CD4-positive, alpha-beta memory T cell (primary cell): ENCODE measurements at places on chromosomes 5 and 9. TPM values are rescaled to one million over a fixed set of nuclear protein-coding genes. Genes with fewer than 3 reads are reported as not detected.

DNA sequence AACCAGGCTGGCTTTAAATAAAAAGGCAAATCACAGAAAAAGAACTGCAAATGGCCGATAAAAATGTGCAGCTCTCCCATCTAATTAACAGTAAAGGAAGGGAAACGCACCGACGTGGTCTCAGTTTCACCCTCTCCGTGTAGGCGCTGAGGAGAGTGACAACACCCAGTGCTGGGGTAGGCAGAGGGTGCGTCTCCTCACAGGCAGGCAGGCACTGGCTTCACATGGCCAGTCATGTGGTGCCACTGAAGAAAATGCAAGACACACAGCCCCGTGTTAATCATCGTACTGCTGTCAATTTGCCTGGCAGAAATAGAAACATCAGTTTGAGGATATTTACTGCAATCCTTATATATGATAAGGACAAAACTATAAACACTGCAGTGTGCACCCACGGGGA lies 178.4 kb downstream of the FANCC start:
- no peaks in the 10 kb centered on the region for H3K27me3 ChIP-seq
- no peaks in the 10 kb centered on the region for H3K36me3 ChIP-seq
- no peak overlapping the region for H3K4me3 ChIP-seq
- H3K27ac ChIP-seq: no peak overlapping the region
- H3K4me1 ChIP-seq: no peaks in the 10 kb centered on the region
- DNase-seq: no peak

DNA sequence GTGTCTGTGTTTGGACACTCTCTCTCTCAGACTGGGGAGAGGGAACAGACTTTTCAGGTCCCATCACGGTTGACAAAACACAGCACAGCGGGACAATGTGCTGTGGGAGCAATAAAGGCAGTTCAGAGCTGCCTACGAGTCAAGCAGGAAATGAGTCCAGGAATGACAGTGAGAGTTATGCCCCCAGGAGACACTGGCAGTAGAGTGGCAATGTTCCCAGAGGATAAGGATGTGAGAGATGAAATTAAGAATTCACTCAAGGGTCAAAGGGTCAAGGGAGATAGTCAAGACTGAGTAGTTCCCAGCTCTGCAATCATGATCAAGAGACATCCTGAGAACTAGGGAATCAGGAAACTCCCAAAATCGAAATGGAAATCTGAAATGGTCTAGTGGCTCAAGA lies 156.1 kb downstream of the LURAP1L start:
- no peak for DNase-seq
- H3K27ac ChIP-seq: no peak overlapping the region
- no peaks in the 10 kb centered on the region for H3K4me1 ChIP-seq
- no peaks in the 10 kb centered on the region for H3K27me3 ChIP-seq

DNA sequence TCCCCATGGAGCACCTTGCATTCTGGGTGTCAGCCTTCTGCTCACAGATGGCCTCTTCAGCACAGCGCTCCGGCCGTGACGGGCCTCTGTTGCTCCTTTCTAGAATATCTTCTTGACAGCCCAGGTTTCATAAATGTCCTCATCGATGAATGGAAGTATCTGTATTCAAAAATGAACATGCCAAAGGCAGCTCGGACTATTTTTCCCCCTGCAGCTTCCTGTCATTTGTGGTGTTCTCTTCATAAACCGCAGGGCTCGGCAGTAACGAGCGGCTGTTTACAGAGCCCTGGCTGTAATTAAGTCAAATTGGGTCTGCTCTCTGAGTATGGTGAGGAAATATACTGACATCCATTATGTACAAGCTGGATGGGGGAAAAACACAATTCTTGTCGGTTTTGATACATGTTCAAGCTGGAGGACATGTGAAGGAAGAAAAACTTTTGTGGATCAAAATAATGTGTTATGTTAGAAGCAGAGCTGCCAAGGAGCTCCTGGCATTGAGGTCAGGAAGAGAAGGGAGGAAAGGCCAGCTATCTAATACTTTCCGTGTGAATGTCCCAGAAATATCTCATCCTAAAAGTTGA lies 154.1 kb upstream of the CD180 start:
- DNase-seq: peak; percentile 44
- H3K4me1 ChIP-seq: peaks cover 21% of the 10 kb centered on the region
- H3K4me3 ChIP-seq: peak overlapping the region; percentile 3
- H3K27me3 ChIP-seq: no peaks in the 10 kb centered on the region
- no peaks in the 10 kb centered on the region for H3K36me3 ChIP-seq
- peak overlapping the region; percentile 16 for H3K27ac ChIP-seq

Gene RPL12
- polyA plus RNA-seq: 1,304 TPM

Gene HEMGN
- polyA plus RNA-seq: 4.0 TPM

Gene ZNF883
- polyA plus RNA-seq: 1.7 TPM

Gene EPB41L4B
- polyA plus RNA-seq: not detected
